ENCODE measurements at places on chromosomes 2 and 18.

DNA sequence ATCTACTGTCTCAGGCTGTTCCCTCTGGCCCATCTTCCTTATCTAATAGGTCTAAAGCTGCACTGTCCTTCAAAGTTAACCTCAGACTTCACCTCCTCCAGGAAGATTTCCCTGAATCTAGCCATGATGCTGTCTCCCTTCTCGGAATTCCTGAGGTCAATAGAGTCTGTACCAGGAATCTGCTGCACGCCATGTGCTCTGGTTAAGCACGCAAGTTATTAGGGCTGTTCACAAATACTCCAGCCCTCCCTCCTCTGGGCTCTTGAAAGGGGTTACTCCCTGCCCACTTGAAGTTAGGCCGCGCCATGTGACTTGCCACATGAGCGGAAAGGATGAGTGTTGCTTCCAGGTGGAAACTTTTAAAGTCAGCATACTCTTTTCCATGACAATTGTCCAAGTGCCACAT is 43.6 kb downstream of the MCFD2 start:
- no peak for DNase-seq

- DNase-seq = no peak
These were observed 20.8 kb downstream of the FAM110C start for GRCh38 chr2:25543-25942.

GRCh38 chr18:36594621-36595020 is 234.2 kb downstream of the TPGS2 start:
- DNase-seq = no peak

DNA sequence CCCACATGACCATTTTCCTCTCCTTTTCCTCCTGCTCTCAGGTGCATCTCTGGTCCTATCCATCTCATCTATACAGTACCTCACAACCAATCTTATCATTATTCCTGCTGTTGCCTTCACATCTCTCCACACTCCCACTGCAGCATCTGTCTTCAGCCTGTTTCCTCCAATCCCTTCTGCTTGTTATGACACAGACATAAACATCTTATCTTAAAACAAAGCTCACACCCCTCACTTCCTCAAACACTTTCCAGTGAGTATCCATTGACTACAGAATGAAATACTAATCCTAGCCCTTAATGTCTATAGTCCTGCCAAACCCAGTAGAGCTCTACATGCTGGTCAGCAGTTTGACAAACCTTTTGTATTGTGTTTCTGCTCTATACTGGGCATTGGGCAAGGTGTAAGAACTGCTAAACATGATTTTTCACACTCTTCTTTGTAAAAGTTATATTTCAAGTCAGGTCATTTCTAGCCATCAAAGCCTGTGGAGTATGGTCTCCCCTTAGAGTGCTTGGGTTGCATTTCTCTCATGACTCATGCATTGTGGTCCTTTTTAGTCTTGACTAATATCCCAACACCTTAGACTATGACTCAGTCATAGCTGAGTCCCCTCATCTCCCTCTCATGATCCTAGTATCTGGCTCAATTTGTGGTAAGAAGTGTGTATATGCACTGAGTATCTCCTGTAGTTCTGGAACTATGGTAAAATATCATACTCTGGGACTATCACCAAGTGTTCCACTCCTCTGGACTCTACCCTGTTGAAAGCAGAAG is 187.0 kb downstream of the CYRIA start:
- peak; percentile 48 for DNase-seq

DNA sequence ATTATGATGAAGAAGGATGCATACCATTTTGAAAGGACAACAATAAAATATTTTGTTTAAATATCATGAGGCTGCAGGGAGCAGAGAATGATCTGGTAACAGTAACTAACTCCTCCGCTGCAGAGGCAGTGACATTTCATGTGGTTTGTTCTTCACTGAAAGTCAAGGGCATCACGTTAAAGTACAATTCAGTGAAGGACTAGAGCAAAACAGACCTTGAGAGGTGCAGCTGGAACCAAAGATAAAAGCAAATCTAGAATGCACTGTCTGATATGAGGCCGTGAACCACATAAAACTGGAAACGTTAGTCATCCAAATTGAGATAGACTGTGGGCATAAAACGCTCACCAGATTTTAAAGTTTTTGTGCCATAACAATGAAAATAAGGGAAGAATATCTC is 522.9 kb upstream of the TNP1 start:
- peak; percentile 87 for DNase-seq

GRCh38 chr18:6363216-6363615 is 51.5 kb downstream of the L3MBTL4 start:
- DNase-seq = no peak

GRCh38 chr18:824179-824578 is 12.1 kb upstream of the YES1 start:
- DNase-seq = no peak

GRCh38 chr2:158025255-158025996 is 76.2 kb upstream of the UPP2 start:
- no peak for DNase-seq

GRCh38 chr2:74281141-74281975 is 61.9 kb downstream of the SLC4A5 start:
- no peak for DNase-seq

DNA sequence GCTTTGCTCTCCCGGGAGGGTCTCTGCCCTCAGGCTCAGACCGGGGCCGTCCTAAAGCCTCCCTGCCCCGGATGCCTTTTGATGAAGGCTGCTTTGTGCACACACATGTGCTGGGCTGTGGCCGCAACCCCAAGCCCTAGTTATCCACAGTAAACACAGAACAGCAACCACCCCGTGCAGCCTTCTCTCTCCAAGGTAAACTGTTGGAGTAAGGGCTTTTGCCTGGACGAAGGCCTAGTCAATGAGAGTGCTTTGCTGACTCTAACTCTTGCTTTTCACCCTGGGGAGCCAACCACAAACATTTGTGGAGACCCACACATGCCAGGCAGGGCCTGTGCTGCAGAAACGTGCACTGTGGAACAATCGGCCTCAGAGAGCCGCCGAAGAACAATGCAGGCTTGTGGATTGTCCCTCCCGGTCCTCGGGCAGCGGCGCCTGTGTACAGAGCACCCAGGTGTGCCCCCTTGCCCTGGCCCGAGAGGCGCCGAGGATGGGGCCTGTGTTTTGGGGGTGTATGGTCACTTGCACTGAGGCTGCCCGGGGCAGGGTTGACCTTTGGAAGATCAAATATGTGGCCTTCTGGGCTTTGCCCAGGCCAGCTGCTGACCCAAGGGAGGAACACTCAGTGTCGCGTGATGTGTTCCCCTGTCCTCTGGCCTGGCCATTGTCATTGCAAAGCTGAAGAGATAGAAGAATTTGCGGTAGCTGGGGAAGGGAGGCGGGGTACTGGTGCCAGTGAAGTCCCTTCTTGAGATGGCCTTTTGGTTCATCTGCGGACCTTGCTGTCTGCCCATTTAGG is 37.0 kb downstream of the CTIF start:
- DNase-seq = no peak

GRCh38 chr18:73563901-73564472 is 583.6 kb downstream of the FBXO15 start:
- no peak for DNase-seq

GRCh38 chr2:31440764-31441163 is 26.2 kb upstream of the XDH start:
- no peak for DNase-seq

GRCh38 chr2:238928520-238929241 is 80.8 kb downstream of the TWIST2 start:
- DNase-seq = no peak

GRCh38 chr2:139946690-139947089 is 1166.5 kb upstream of the NXPH2 start:
- DNase-seq = no peak

DNA sequence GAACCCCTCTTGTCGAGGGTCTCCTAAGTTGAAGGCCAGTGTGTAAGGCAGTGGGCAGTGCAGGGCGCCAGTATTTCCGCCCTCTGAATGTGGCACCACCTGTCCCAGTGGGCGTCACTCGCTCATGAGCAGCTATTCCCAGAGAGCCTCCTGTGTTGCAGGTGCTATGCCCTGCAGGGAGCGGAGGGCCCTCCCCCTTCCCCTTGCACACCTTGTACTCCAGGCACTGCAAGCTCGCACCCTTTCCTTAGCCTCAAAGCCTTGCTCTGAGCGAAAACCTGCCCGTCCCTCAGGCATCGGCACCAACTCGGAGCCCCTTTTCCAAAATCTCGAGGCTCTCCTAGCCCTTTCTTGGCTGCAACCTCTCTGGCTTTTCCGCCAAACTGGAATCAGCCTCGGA is 282.7 kb downstream of the AGAP1 start:
- no peak for DNase-seq

DNA sequence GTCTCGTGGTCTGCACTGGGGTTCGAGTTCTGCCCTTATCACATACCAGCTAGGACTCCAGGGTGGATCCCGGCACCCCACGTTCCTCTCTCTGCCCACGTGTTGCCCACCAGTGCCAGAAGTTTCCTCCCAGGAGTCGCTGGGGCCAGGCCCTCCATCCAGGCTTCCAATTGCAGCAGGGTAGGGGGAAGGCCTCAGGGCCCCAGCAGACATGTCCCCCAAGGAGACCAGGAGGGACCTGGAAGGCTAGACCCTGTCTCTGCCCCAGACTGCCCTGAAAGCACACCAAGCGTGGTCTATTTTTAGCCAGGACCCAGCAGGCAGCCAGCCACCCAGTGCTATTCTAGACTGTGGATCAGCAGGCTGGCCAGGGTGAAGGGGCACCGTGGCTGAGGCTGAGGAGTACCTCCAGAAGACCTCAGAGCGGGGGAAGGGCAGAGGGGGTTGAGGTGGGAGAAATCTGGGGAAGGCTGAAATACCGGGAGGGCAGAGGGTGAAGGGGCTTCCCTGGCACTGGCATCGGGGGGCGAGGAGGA is 18.8 kb upstream of the TNS1 start:
- DNase-seq = no peak

GRCh38 chr2:216315802-216316603 is 56.3 kb downstream of the MARCHF4 start:
- no peak for DNase-seq

DNA sequence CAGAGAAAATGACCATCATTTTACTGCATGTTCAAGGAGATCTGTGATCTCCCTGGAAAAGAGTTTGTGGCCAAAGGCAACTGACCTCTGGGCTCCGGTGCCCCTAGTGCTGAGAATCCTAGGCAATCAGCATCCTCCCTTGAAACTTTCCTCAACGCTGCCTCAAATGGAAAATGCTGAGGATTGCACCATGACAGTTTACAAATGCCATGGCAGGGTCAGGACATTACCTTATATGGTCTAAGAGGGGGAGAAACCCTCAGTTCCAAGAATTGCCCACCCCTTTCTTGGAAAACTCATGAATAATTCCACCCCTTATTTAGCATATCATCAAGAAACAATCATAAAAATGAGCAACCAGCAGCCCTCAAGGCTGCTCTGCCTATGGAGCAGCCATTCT is 48.3 kb downstream of the ALPK2 start:
- DNase-seq = no peak

GRCh38 chr18:45978084-45978483 is 11.0 kb upstream of the EPG5 start:
- no peak for DNase-seq

- DNase-seq = no peak
These were observed 40.2 kb upstream of the SKA1 start for GRCh38 chr18:50334546-50335152.

- peak; percentile 68 for DNase-seq
These were observed 431 bp downstream of the FAM98A start for GRCh38 chr2:33598561-33599174.

DNA sequence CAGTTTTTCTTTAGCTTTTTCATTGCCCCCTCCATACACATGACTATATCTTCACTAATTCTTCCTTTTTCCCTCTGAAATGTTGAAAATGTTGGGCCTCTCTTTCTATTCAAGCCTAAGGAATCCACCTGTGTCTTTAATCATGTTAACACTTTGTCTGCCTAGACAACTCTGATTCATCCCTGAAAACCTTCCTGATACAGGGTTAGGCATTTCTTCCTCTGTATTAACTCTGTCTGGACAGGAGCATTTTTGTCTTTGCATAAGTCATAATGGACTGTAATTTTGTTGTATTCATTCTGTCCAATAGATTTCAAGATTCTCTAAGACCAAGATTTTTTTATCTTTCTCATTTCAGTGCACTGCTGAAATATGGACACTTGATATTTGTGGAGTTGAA is 297.3 kb downstream of the IKZF2 start:
- DNase-seq = no peak

- no peak for DNase-seq
These were observed 43.9 kb downstream of the CLIP4 start for GRCh38 chr2:29159125-29159524.

All from hematopoietic multipotent progenitor cell treated with erythropoietin and hydrocortisone succinate and interleukin-3 and kit ligand, for 6 days (in vitro differentiated cells).